ENCODE measurements at places on chromosomes 3 and 15.

- no peak for DNase-seq
Measured at GRCh38 chr3:61299343-61300005, 48.2 kb upstream of the FHIT start.

GRCh38 chr3:66839508-66839907, 158.6 kb upstream of the KBTBD8 start:
- no peak for DNase-seq

DNA sequence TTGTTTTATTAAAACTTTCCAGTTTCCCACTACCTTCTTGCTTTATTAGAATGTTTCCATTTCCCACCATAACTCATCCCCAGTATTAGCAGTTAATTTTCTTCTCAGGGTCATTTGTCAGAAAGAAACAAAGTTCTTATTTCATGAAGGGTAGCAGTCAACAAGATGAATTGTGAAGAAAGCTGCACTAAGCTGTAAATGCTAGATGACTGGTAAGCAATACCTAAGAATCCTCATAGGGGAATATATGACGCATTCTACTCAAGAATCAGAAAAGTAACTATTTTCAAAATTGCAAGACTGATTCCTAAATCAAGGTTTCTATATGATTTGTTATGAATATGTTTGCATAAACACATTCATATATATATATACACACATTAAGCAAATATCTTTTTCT, 48.8 kb upstream of the WDR5B start:
- no peak for DNase-seq

- no peak for DNase-seq
Measured at GRCh38 chr3:45199837-45200648, 26.0 kb downstream of the TMEM158 start.

- DNase-seq = no peak
Measured at GRCh38 chr3:66949898-66950297, 48.2 kb upstream of the KBTBD8 start.

GRCh38 chr3:100656945-100657344, 47.5 kb downstream of the ADGRG7 start:
- DNase-seq = no peak

- DNase-seq = no peak
Measured at GRCh38 chr15:77035999-77036471, 34.9 kb downstream of the TSPAN3 start.

GRCh38 chr15:88897456-88898194, 2.3 kb upstream of the HAPLN3 start:
- peak; percentile 24 for DNase-seq

DNA sequence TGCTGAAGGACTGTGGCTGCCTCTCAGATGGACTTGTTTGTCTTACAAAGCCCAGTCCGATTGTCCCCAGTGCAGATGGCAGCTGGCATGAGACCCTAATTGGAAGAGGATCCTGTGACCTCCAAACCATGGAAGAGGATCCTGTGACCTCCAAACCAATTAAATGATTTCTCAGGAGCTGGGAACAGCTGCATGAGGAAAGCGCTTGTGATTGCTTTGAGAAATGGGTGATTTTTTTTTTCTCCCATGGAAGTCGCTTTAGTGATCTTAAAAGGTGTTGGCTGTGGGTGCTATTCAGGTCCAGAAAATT, 68.4 kb upstream of the LARS2 start:
- DNase-seq = no peak

GRCh38 chr3:11389386-11390268, 117.4 kb downstream of the ATG7 start:
- DNase-seq = no peak

DNA sequence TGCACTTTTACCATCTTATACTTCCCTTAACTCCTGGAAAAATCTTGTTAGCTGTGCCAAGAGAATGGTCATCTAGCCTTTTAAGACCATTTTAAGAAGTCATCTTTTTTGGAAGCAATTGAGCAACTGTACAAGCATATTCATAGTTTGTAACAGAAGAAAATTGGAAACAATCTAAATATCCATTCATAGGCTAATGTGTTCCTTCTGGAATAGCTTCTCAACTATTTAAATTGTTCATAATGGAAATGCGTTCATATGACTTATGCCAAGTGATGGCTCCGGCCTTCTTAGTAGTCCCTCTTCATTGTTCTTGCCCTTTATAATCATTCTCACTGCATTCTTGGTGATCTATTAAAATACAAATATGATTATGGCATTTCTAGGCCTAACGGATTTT, 17.4 kb upstream of the OSBPL11 start:
- no peak for DNase-seq
